Motor neuron (in vitro differentiated cells): ENCODE measurements at places on chromosomes 2 and 18. TPM values are rescaled to one million over a fixed set of nuclear protein-coding genes. Genes with fewer than 3 reads are reported as not detected.
A peak's percentile ranks its signal among the peaks of the same experiment; 100 is the strongest.

DNA sequence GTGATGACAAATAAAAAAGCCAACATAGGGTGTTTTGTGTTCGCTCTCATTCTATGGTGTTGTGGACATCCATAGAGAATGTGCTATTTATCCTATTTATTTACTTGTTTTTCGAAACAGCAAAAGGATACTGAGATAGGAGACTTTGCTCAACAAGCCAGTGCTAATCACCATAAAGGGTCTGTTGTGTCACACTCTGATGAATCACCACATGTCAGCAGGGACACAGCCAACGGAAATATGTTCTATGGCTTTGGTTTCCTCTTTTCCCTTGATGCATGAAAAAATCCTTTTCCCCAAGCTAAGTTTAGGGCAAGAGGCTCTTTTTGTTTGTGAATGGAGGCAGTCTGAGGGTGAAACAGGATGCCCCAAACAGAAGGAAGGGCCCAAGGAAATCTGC lies 154.3 kb downstream of the RNF152 start:
- no peak for ATAC-seq

DNA sequence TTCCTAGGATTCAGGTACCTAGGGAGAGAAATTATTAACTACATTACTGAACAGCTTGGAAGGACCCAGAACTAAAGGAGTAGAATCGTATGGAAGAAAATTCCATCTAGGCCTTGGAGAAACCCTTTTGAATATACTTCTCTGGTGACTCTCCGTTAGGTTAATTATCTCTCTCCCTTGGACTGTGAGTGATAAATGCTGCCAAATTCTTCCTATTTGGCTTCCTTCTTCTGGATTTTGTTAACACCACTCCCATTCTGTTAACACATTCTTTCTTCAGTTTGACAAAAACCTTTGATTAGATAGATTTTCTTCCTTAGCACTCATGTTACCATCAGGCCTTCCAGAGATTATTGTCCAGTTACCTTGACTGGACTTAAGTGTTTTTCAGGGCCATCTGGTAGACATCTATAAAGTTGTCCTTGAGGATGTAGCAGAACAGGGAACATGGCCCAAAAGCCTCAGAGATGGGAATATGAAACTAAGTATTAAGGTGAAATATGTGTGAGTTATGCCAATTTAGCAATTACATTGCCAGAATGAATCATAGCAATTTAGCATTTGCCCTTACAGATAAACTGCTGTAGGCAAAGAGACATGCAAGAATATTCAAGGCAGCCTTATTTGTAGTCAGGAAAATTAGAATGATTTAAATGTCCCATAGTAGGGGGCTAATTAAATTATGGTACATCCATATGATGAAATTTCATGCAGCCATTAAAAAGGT lies 6.7 kb downstream of the CYP27A1 start:
- ATAC-seq = peak; percentile 90

GRCh38 chr2:22843919-22844537 lies 541.0 kb upstream of the KLHL29 start:
- no peak for ATAC-seq

GRCh38 chr2:111712940-111713515 lies 171.0 kb downstream of the ANAPC1 start:
- ATAC-seq = no peak

Gene SLC8A1
- 53.4 and 55.1 TPM in 2 replicates for total RNA-seq

GRCh38 chr2:178827739-178828485 lies 20.7 kb upstream of the TTN start:
- ATAC-seq = no peak

Gene GRHL1
- 2.6 and 3.5 TPM in 2 replicates for total RNA-seq

Gene IL1RL1
- 0.33 and 0.97 TPM in 2 replicates for total RNA-seq

GRCh38 chr18:50967714-50968661 lies at the start of gene ELAC1:
Gene ELAC1 (plus strand): TSS chr18:50968040. CDS start chr18:50974405, 6,365 bp downstream.
- peak; percentile 94 for ATAC-seq

Gene MC4R
- total RNA-seq = not detected in 2 replicates

Gene LGALSL
- total RNA-seq = 14.8 and 15.5 TPM in 2 replicates

Gene COBLL1
- 1.4 and 2.0 TPM in 2 replicates for total RNA-seq

DNA sequence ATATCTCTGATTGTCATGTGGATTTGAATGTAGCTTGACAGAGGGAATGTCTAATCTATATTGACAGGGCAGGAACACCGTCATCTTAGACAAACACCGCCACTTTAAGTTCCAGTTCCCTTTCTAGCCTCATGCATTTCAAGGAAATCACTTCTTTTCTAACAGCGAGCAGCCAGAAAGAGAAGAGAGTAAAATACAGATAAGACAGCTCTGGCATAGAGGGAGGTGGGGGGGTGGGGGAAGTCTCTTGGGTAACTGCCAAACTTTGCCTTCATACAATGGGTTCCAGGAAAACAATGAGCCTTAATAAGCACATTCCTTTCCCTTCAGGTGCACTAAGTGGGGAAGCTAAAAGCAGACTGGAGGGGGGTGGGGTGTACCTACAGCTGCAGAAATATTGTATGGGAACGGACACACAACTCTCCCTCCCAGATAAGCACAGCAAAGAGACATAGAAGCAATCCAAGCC lies 37.2 kb downstream of the CASP10 start:
- no peak for ATAC-seq

DNA sequence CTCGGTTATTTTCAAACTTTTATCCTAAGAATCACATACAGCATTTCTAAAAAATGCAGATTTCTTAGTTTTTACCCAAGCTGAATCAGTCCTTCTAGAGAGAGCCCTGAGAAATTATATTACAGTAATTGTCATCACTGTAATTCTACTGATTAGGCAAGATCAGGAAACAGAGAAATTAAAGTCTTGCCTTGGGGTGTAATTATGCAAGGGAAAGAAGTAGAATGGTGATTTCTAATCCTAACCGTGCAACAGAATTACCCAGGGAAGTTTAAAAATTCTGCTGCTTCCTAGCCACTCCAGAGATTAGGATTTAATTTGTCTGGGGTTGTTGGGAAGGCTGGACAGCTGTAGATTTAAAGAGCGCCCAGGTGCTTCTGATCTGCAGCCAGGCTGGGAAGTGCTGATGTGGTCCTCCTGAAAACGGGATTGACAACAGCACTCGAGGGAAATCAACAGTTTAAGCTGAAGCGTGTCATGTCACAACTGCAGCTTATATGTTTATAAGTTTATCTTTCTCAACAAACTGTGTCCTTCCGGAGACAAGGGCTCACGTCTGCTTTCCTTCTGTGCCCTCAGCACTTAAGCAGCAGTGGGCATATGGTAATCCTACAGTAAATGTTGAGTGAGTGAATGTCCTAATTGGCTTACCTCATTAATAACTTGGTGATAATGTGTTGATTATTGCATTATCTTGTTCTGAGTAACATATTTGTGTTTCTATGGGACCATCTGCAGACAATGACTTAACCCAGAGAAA lies 671.9 kb upstream of the SOX11 start:
- ATAC-seq = no peak

DNA sequence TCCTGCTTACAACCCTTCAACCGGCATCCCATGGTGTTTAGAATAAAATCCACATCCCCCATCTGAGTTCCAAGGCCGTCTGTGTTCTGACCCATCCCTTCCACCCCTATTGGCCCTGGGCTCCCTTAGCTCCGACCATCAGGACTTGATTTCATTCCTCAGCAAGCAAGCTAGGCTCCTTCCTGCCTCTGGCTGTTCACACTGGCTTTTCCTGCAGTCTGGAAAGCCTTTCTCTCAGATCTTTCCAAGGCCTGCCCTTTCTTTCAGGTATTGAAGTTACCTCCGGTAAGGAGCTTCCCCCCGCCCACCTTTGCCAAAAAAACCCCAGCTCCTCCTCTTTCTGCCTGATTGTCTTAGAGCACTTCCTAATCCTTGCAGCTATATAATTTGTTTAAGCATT lies 86.8 kb downstream of the CLIP4 start:
- no peak for ATAC-seq

DNA sequence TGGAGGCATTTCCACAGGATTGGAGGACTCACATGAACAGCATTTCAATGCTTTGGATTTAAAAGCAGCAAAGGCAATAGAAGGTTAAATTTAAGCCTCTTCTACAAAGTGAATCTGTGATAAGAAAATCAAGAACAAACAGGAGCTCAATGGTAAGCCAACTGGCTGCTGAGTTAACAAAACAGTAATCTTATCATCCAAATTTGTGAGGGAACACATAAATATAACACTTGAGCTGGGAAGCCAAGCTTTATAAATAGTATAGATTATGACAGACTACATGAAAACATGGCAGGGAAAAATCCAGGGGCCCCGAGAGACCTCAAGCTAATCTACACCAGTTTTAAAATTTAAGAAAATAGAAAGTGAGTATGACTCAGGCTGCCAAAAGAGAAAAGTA lies 108.5 kb upstream of the PGAP1 start:
- no peak for ATAC-seq

- peak; percentile 74 for ATAC-seq
These were observed 11.8 kb downstream of the G6PC2 start for GRCh38 chr2:168912901-168913369.

Gene PKDCC
- total RNA-seq = 12.1 and 15.1 TPM in 2 replicates

- ATAC-seq = no peak
These were observed 4.9 kb downstream of the KDM3A start for GRCh38 chr2:86446060-86446459.

Gene C2orf66
- total RNA-seq = 0.27 and 0.56 TPM in 2 replicates

GRCh38 chr2:236128321-236128720 lies 39.9 kb downstream of the GBX2 start:
- no peak for ATAC-seq

- no peak for ATAC-seq
These were observed 16.8 kb downstream of the PPP1CB start for GRCh38 chr2:28768422-28768821.

- ATAC-seq = no peak
These were observed 361.9 kb downstream of the TXNL1 start for GRCh38 chr18:56276466-56276865.

Gene SERPINB12
- total RNA-seq = 0.38 TPM in 1 of 2 replicates, not detected in the other

DNA sequence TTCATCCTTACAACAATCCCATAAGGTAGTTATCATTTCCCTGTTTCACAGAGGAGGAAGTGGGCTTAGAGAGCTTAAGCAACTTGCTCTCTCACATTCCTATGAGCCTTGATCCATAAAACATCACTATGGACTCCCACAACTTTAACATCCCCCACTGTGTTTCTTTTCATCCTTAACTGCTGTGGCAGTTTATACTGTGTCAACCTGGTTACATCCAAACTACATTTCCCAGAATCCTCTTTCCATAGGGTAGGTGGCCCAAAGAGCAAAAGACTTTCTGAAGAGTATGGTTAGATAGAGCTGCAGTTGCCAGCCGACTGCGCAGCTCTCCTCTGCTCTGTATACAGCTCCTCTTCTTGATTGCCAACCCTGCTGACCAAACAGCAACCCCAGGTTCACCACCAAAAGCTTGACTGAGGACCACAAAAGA lies 22.5 kb downstream of the MAP3K2 start:
- ATAC-seq = no peak

Gene PLGLB2
- 1.9 and 5.9 TPM in 2 replicates for total RNA-seq

DNA sequence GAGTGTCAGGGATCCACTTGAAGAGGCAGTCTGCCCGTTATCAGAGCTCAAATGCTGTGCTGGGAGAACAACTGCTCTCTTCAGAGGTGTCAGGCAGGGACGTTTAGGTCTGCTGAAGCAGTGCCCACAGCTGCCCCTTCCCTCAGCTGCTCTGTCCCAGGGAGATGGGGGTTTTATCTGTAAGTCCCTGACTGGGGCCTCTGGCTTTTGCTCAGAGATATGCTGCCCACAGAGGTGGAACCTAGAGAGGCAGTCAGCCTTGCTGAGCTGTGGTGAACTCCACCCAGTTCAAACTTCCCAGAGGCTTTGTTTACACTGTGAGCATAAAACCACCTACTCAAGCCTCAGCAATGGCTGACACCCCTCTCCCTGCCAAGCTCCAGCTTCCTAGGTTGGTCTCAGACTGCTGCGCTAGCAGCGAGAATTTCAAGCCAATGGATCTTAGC lies 38.1 kb downstream of the PLEK start:
- peak; percentile 67 for ATAC-seq

DNA sequence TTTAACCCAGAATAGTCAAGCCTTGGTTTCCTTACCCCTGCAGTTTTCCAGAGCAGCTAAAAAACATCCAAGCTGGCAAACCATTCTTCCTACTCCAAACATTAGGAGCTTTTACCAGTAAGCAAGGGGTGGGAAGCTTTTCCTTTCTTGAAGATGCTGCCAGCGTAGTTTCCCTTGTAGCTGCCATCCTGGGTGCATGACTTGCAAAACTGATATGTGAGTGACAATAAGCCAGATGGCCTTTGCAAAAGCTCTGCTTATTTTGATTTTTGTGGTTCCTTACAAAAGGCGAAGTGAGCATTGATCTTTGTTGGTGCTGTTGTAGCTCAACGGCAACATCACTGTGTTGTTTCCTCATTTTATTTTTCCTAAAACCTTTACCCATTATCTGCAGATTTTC lies 138.8 kb downstream of the WDSUB1 start:
- ATAC-seq = no peak

Gene MARCO
- total RNA-seq = not detected in 2 replicates

GRCh38 chr2:120832296-120833070 lies 96.8 kb downstream of the GLI2 start:
- no peak for ATAC-seq

Gene CLEC4F
- 0.49 and 0.69 TPM in 2 replicates for total RNA-seq

Gene PDE11A
- total RNA-seq = 3.4 and 3.8 TPM in 2 replicates

Gene CAVIN2
- 9.5 TPM in 2 replicates for total RNA-seq

DNA sequence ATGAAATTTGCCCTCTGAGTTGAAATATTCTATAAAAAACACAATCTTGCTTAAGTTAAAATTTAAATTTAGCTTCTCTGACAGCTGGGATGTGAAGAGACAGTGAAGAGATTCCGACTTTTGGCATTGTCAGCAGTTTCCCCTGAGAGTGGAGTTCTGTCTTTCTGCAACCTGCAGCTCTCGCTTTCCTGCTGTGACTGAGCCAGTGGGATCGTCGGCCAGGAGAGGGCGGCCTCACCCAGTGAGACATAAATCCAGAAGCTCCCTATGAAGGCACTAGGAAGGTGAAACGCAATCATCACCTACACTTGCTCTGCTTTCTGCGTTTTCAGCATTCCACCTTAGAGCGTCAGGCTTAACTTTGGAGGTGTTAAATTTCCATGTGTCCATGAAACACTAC lies 75.4 kb upstream of the HNMT start:
- no peak for ATAC-seq

- ATAC-seq = no peak
These were observed 207.6 kb upstream of the VWC2L start for GRCh38 chr2:214203214-214203613.

Gene ERCC3
- 35.3 and 37.4 TPM in 2 replicates for total RNA-seq

DNA sequence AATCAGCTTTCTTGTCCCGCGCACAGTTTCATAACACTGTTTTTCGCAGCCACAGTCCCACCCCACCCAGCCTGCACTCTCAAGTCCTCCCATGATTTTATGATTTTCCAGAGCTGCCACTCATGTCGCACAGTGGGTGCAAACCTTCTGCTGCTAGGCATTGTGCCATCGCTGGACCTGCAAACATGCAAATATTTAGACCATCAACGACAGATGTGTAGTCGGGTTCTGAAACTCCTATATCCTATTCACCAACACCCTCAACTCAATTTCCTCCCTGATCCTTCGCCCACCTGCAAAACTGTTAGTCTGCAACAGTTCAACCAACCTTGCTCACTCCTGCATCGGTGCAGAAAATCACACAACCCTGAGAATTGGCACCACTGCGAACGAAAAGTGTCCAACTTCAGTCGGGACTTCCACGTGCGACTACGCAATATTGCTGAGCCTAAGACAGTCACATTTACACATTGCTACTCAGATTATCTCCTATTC lies 871 bp upstream of the ALS2 start:
- no peak for ATAC-seq
